ENCODE measurements at places on chromosomes 4 and X.

DNA sequence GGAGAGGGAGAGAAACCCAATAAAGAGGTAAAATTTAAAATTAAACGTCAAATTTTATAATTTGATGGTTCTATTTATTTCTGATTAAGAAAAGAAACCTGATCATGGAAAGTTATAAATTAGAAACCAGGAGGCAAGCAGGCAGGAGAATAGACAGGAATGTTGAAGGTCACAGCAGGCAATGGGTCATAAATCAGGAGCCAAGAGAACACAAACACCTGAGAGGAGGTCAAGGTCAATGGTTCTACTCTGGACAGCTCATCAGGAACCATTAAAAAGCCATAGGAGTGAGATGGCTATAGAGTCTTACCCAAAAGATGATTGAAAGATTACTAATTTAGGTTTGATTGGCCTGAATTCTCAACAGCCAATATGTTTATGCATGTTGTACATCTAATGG is 126.9 kb upstream of the HCCS start:
- no peak for DNase-seq

GRCh38 chr4:102027961-102028360 is 237.4 kb downstream of the BANK1 start:
- no peak for DNase-seq

DNA sequence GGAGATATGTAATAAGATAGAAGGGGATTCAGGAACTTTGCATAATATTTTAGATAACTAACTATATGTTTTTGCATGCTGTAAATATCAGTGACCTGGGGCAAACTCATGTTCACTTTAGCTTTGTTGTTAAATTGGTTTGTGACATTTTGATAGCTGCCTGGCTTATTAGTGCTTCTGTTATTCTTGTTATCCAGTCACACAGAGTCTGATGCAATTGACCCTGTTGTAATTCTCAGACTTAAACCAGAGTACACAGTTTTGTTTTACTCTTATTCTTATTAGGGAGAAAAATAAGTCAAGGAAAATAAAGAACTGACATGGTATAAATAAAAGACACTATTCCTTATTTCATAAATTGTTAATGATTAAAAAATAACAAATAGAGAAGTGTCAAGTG is 516.7 kb upstream of the SLIT2 start:
- no peak for DNase-seq

- DNase-seq: peak; percentile 68
Observed at GRCh38 chr4:38667085-38667893, 3.3 kb downstream of the KLF3 start.

GRCh38 chrX:13373027-13373426 is 53.2 kb upstream of the ATXN3L start:
- DNase-seq: no peak

GRCh38 chr4:178602833-178603232 is 1160.6 kb upstream of the AGA start:
- DNase-seq: no peak

DNA sequence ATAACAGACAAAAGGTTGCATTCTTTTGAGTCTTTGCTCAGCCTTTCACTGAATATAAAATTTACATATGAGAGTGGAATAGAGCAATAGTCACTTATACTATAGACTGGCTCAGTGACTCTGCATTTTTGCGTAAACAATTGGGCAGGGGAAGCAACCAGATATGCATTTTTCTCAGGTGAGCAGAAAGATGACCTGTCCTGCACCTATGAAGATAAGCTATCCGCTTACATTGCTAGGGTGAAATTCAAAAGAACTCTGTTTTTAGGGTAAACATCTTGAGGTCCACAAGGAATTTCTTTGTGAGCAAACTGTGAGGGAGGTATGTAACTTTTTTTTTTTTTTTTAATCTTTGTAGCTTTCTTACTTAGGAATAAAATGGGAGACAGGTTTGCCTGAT is 602.4 kb upstream of the PRKX start:
- no peak for DNase-seq

GRCh38 chr4:116952530-116953136 is 132.7 kb downstream of the TRAM1L1 start:
- no peak for DNase-seq

DNA sequence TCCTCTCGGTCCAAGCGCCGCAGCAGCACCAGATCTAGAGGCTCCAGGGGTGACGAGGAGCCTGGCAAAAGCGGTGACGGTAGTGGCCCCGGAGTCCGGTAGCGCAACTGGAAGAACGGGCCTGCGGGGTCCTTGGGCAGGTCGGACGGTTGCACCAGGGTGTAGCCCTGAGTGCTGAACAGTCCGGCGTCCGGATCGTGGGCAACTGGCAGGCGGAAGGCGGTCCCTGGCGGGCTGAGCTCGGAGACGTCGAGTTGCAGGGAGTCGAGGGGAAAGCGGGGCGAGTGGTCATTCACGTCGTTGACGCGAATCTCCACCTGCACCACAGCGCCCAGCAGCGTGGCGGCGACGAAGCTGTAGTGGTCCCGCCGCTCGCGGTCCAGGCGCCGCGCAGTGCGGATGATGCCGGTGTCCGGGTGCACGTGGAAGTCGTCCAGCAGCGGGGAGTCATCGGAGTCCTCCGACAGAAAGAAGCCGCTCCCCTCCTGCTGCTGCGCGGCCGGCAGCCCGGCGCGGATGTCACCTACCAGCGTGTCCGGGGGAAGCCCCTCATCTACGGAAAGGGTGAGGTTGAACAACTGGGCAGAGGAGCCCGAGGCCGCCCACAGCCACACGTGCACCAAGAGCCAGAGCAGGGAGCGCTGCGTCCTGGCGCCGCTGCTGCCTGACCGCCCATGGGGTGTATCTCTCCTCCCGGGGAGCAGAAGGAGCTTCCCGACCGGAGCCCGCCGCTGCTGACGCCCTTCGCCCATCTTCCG is 837 bp downstream of the DCHS2 start:
- no peak for DNase-seq

DNA sequence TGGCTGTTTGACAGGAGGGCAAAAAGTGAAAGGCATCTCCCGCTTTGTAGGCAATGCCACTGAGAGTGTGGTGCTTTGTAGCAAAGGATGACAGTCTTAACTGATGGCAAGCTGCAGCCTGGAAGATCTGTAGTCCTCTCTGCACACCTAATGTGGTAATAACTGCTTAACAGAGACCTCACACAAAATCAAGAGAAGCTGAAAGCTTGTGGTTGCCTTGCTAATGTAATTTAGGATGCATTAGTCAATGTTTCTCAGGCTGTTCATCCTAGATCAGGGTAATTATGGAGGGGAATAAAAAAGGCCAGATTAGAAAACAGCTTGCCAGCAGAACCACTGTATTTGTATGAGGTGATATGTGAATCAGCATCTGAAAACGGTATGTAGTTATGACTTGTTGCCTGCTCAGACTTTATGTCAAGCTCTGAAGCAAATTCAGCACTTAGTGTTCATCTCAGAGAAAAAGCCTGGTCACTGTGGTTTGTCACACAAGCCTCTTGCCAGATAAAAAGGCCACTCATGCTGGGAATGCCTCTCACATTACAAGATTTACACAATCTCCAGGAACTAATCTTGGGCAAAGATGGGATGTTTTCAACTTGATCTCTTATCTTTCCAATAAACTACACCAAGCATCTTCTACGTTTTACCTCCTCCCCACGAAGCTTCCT is 130.8 kb downstream of the ENOX2 start:
- peak; percentile 64 for DNase-seq

GRCh38 chrX:97234471-97235081 is 350.9 kb downstream of the RPA4 start:
- no peak for DNase-seq

GRCh38 chrX:149962859-149963757 is 24.8 kb upstream of the EOLA2 start:
- peak; percentile 15 for DNase-seq

DNA sequence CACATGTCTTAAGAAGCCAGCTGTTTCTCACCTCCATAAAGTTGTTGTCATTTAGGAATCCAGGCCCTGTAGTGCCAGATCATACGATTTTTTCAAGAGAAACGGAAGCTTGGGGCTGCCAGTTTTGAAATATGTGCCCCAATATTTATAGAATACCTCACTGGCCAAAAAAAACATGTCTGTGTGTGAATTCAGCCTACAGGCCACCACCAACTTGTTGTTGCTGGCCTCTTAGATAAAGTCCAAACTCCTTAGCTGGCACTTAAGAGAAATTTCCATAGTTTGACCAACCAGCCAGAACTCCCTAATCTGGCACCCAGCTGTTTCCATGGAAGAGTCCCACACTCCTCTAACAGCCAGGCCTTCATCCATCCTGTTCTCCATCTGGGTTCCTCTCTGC is 74.1 kb downstream of the WDR19 start:
- DNase-seq: no peak

DNA sequence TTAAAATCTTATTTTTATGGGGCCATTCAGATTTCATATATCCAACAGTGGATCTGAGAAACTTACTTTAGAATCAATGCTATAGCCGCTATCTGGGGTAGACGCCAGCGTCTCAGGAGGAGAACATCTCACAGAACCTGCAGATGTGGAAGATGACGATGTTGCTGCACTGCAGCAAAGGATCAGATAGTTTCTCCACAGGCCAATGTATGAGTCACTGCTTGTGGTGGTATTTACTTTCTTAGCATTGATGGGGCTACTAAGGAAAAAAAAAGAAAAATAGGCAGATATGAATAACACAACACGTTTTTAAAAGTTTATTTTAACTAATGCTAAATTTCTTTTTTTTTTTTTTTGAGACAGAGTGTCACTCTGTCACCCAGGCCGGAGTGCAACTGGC is 85.9 kb downstream of the ZAR1 start:
- DNase-seq: no peak

DNA sequence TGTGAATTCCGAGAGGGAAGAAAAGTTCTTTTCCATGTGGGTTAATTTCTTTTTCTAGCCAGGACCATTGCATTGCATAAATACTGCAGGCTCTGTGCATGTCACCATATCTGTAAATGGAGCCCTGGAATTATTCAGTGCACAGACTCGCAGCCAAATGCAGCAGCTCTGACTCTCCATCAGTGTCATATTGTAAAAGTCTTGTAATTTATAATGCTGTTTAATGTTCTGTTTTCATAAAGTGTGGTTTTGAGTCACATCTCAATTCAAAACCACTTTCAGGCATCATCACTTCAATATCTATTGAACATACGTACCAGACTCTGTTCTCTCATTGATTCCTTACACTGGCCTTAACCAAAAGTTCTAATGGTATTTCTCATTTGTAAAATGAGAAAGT is 193.9 kb upstream of the RPL34 start:
- DNase-seq: no peak

DNA sequence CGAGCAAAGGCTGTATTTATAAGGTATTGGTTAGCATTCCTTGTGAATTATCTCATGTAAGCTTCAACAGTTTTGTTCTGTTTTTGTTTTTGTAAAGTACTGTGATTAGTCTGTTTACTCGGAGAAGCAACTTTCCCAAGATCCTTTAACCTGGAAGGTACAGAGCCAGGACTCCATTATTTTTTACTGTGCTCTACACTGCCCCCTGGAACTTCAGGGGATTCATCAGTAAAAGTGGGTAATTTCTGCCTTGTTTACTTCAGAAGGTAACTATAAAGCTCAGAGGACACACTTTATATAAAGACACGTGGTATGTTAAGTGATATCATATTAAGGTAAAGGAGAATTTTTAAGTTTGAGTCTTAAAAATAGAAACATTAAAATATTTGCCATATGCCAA is 124.9 kb downstream of the IQCM start:
- no peak for DNase-seq

GRCh38 chr4:184331268-184331995 is 113.8 kb upstream of the ENPP6 start:
- peak; percentile 84 for DNase-seq

- DNase-seq: peak; percentile 90
Observed at GRCh38 chr4:54484383-54484782, 173.4 kb upstream of the KIT start.

GRCh38 chrX:1385253-1386223 is 6.4 kb downstream of the SLC25A6 start:
- no peak for DNase-seq

DNA sequence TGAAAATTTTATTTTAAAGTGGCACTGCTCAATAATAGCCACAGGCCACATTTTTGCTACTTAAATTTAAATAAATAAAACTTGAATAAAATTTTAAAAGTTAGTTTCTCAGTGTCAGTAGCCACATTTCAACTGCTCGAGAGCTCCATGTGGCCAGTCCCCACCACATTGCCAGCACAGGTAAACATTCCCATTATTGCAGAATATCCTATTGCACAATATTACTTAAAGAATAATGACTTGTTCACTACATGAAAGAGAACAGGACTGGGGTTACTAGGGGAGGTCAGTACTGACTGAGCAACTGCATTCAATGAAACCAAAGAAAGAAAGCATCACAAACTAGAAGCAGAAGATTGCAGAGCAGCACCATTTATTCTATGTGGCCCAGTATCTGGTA is 2201.6 kb upstream of the TENM3 start:
- no peak for DNase-seq

DNA sequence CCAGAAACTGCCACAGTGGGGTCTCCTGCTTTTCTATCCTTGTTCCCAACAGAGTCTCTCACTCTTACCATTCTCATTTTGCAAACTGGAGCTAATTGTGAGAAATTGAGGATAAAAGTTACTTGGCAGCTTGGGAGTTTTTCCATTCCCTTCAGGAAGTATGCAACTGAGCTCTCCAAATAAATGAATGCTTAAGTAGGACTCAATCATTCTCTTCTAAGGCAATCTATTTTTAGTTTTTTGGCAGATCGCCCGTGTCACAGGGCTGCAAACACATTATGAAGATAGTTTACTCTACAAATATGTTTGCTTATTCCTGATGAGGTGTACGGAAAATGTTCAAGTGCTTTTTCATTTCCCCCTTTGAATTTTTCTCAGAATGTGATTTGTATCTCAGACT is 5.3 kb downstream of the ASB11 start:
- DNase-seq: peak; percentile 48

DNA sequence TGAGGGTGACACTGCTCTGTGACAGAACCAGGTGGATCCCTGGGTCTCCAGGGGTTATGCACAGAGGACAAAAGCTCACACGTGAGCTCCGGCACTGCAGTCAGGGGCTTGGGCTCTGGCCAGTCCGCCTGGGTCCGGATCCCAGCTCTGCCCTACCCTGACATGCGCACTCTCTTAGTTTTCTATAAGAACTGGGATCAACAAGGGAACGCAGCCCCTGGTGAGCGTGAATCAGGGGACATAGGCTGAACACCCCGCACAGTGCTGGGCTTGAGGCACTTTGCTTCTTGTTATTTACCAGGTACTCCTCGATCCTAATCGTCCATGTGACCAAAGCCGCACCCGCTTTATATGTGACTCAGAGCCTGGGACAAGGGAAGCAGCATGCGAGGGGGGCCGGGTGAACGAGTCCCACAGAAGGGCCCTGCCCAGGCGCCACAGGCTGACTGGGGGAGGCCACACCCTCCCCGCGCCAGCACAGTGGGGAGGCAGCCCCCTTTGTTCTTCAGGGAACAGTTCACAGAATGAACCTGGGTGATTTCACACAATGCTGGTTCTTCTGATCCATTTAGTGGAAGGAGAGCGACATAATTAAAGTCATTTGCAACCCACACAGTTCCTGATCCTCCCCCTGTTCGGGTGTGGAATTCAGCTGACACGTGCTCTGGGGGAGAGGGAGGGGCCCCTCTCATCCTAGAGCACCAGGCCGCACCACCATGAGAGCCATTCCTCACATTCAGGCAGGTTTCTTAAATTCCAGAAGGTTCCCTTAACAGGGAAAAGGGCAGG is 55.5 kb downstream of the WFS1 start:
- no peak for DNase-seq
